Stomach (tissue), 19 donors: ENCODE measurements at places on chromosomes 6 and 20.

DNA sequence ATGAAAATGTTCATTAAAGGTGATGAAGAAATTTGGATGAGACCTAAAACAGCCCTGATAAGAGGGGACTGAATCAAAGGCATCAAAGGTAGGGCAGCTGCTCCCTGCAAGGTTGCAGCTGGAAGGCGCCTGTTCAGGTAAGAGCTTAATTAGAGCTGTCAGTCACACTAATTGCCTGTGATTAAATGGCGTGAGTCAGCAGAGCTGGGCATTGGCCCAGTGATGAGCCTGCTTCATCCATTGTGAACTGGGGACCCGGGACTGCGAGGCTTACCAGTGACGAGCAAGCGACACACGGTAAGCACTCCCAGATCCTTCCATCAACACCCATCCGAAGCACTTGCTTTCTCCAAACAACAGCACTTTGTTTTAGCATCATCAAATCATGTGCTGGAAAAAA lies 621.5 kb upstream of the CDH4 start:
- no peak overlapping the region for H3K4me3 ChIP-seq
- no peaks in the 10 kb centered on the region for H3K4me1 ChIP-seq
- no peaks in the 10 kb centered on the region for H3K27me3 ChIP-seq
- H3K36me3 ChIP-seq, result no peaks in the 10 kb centered on the region
- no peak for DNase-seq

- peak overlapping the region; percentile 51 for H3K4me3 ChIP-seq
- H3K27ac ChIP-seq, result peak overlapping the region; percentile 95
- H3K27me3 ChIP-seq, result no peaks in the 10 kb centered on the region
- H3K36me3 ChIP-seq, result no peaks in the 10 kb centered on the region
- DNase-seq, result peak; percentile 73
Measured at GRCh38 chr6:26158581-26159356, 71.5 kb downstream of the HFE start.

- no peaks in the 10 kb centered on the region for H3K36me3 ChIP-seq
- H3K27ac ChIP-seq, result no peak overlapping the region
- DNase-seq, result no peak
- H3K27me3 ChIP-seq, result peaks cover 7% of the 10 kb centered on the region
Measured at GRCh38 chr20:59333951-59334350, 33.5 kb downstream of the EDN3 start.

GRCh38 chr6:108921547-108922361 lies 73.5 kb downstream of the ARMC2 start:
- no peaks in the 10 kb centered on the region for H3K36me3 ChIP-seq
- DNase-seq, result peak; percentile 78
- peaks cover 8% of the 10 kb centered on the region for H3K4me1 ChIP-seq
- no peaks in the 10 kb centered on the region for H3K27me3 ChIP-seq
- H3K27ac ChIP-seq, result peak overlapping the region; percentile 53

GRCh38 chr6:80959034-80959433 lies 793.4 kb downstream of the TENT5A start:
- H3K27ac ChIP-seq, result no peak overlapping the region
- H3K36me3 ChIP-seq, result no peaks in the 10 kb centered on the region
- no peak overlapping the region for H3K4me3 ChIP-seq
- no peaks in the 10 kb centered on the region for H3K27me3 ChIP-seq
- no peak for DNase-seq

DNA sequence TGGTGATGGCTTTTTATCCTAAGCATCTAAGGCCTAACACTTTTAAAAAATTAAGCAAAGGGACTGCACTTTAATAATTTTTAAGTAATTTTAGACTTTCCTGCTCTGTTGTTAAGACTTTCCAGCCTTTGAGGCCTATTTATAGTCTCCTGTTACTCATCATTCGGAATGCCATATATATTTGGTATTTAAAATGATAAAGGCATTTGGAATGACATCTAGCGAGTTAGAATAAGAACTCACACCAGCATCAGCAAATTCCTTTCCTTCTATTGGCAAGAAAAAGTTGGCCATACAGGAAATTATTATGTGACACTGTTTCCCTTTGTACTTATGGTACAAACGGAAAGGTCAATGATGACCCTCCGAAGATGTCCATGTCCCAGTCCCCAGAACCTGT lies 88.1 kb upstream of the STMND1 start:
- no peaks in the 10 kb centered on the region for H3K36me3 ChIP-seq
- no peak overlapping the region for H3K4me3 ChIP-seq
- no peak overlapping the region for H3K27ac ChIP-seq

GRCh38 chr6:30965140-30965601 lies 18.3 kb upstream of the MUC21 start:
- H3K4me3 ChIP-seq, result no peak overlapping the region
- no peaks in the 10 kb centered on the region for H3K27me3 ChIP-seq
- no peaks in the 10 kb centered on the region for H3K36me3 ChIP-seq

DNA sequence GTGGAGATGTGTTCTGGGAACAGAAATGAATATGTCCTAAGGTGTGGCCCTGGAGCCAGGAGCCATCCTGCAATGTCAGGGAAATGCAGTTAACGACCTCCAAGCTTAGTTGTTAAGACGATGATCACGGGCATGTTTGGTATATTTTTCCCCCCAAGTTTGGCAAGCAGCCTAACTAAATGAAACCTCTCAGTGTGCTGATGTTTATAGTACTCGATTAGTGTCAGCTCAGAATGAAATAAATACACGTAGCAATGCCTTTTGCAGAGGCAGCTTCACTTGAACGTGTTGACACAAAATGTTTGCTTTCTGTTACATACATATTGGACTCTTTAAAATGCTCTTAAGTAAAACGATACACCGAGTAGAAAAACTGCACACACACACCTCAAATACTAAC lies 76.2 kb upstream of the OLIG3 start:
- H3K36me3 ChIP-seq, result no peaks in the 10 kb centered on the region
- H3K27me3 ChIP-seq, result no peaks in the 10 kb centered on the region
- H3K27ac ChIP-seq, result no peak overlapping the region
- H3K4me3 ChIP-seq, result no peak overlapping the region

DNA sequence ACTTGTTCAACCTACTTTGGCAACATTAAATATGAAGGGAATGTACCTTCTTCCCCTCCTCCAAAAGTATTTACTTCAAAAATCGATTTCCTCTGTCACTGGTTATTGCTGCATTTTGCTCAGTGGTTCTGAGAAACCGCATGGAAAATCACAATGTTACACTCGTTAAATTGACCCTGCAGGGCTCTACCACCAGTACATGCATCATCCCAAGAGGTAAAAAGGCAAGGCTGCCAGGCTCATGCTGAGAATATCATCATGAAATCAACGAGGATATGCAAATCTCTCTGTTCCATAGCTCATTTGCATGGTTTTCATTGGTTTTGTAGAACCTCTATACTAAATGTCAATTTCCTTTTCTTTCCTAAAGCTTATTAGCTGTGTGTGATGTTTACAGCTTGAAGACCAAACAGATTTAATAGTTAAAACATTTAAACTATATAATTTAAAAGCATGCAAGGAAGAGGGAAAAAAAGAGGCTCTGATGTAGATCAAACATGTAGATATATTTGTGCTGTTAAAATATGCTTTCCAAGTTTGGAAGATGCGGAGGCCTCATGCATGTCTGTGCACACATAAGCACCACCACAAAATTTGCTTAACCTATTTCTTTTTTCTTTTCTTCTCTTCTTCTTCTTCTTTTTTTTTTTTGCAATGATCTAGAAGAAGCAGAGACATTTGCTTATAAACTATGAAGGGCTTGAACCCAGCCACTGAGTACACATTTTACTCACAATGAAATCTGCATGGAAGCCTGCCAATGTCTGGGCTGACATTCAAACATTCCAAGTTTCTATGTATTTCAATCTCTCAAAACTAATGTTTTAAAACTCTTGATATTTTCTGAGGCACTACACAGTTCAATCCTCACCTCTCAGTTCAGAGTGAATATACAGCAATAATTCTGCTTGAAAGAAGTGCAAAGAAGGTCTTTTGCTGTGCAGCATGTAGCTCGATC lies 194.0 kb downstream of the GMPR start:
- no peaks in the 10 kb centered on the region for H3K27me3 ChIP-seq
- H3K36me3 ChIP-seq, result no peaks in the 10 kb centered on the region
- DNase-seq, result peak; percentile 63
- H3K4me3 ChIP-seq, result no peak overlapping the region
- H3K4me1 ChIP-seq, result peaks cover 53% of the 10 kb centered on the region

DNA sequence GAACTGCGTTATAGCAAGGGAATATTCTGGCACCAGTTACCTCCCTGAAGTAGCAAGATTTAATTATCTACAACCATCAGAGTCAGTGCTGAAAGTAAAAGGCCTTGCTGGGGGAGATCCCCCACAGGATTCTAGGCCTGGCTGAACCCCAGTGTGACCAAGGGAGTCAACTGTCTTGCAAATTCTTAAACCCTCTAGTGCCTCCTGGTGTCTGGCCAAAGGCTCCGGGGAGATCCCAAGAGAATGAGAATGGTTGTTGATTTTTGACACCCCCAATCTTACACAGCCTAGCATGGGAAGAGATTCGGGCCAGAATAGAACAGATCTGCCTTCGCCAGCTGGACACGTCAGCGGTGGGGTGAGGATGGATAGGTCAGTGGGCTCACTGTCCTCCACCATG lies 179.4 kb downstream of the ERMARD start:
- H3K27ac ChIP-seq, result no peak overlapping the region
- H3K36me3 ChIP-seq, result no peaks in the 10 kb centered on the region
- peaks cover 26% of the 10 kb centered on the region for H3K4me1 ChIP-seq
- no peak for DNase-seq
- no peaks in the 10 kb centered on the region for H3K27me3 ChIP-seq
- no peak overlapping the region for H3K4me3 ChIP-seq

DNA sequence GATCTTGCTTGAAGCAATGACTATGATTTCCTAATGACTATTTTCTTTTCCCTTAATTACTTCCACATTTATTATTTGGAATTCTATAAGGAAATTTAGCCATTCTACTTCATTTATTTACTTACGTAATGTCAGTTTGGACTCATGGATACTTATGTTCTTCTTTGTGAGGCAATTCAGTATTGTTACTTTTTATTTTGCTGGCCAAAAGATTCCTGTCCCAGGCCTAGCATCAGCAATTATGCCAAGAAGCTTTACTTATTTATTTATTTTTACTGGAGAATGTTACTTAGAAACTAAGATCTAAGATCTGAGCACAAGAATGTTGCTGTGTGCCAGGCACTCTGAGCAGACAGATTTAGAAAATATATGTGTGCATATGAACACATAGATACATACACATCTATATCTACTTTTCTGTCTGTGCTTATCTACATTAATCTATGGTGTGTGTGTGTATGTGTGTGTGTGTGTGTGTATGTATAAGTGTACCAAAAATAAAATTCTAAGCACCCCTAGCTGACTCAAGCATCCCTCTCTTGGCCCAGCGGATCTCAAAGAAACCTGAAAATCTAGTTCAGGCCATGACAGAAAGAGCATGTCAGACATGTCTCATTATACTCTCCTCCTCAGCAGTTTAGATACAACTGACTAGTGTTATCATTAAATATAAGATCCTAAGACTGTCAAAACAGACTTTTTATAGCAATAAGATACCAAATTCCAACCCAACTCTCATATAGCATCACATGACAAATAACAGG lies 640.0 kb upstream of the GJE1 start:
- peak; percentile 13 for DNase-seq
- no peak overlapping the region for H3K4me3 ChIP-seq
- no peaks in the 10 kb centered on the region for H3K4me1 ChIP-seq
- no peaks in the 10 kb centered on the region for H3K36me3 ChIP-seq
- H3K27ac ChIP-seq, result no peak overlapping the region
